ENCODE measurements at places on chromosomes 12 and 14.
A peak's percentile ranks its signal among the peaks of the same experiment; 100 is the strongest.

DNA sequence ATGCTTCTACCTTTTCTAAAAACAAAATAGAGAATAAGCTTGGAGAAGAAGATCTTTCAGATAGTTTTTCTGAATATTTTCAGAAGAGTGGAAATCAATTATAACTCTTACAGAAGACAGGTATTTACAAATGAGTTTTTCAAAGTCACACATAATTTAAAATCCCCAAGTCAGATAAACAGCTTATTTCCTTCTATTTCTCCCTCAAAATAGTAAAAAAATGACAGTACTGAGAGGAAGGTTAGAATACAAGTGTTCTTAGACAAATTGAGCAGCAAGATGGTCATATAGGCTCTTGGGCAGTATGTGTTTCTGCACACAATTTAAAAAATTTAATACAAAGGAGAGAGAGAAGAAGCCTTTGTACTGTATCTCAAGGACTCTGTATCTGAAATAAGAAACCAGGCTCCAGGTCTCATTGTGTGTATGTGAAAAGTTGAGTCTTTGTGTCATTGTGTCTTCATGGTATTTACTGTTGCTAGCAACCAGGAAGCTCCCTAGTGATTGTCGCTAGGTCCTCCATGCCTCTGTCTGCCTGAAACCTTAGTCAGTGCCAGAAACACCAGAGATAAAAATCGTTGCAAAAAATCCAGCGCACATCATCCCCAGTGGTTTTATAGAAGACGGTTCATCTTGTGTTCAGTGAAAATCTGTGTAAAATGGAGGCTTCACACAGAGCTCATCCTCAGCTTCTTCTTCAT is 12.9 kb upstream of the TUBA1A start:
- peak; percentile 43 for DNase-seq

- DNase-seq, result no peak
These were observed 457.6 kb downstream of the EGLN3 start for GRCh38 chr14:33493266-33493665.

- no peak for DNase-seq
These were observed 132.1 kb downstream of the SAMD4A start for GRCh38 chr14:54698966-54699530.

DNA sequence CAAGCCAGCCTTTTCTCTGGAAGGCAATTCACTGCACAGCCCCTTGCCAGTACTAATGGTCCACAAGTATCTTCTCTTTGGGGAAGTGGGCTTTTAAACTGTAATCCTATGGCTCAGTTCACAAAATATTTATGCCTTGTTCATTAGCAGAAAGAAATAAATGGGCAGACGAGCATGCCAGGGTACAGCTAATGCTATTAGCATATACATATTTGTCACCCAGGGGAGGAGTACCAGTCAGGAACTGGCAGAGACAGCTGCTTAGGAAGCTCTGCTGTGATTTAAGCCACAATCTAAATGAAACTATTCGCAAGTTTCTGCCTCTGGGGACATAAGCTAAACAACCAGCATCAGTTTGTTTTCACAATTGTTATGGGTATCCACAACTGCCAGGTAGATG is 113.4 kb upstream of the CCDC198 start:
- DNase-seq, result no peak

DNA sequence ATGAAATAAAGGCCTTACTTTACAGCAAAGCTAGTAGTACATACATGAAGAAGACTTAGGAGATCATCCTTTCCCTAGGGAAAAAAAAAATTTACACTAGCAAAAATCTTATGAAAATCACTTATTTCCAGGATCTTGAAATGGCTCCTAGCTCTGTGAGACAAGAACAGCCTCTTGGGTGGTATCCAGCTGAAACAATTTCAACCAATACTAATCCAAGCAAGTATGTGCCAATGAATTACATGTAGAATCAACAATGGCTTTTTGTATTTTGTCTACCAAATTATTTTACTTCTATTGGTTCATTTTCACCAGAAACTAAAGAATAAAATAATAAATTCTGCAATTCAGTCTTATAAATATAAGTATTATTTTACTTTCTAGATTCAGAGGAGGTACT is 2.7 kb upstream of the SLCO1A2 start:
- DNase-seq, result no peak

GRCh38 chr12:97767347-97767746 is 304.7 kb downstream of the RMST start:
- DNase-seq, result no peak

DNA sequence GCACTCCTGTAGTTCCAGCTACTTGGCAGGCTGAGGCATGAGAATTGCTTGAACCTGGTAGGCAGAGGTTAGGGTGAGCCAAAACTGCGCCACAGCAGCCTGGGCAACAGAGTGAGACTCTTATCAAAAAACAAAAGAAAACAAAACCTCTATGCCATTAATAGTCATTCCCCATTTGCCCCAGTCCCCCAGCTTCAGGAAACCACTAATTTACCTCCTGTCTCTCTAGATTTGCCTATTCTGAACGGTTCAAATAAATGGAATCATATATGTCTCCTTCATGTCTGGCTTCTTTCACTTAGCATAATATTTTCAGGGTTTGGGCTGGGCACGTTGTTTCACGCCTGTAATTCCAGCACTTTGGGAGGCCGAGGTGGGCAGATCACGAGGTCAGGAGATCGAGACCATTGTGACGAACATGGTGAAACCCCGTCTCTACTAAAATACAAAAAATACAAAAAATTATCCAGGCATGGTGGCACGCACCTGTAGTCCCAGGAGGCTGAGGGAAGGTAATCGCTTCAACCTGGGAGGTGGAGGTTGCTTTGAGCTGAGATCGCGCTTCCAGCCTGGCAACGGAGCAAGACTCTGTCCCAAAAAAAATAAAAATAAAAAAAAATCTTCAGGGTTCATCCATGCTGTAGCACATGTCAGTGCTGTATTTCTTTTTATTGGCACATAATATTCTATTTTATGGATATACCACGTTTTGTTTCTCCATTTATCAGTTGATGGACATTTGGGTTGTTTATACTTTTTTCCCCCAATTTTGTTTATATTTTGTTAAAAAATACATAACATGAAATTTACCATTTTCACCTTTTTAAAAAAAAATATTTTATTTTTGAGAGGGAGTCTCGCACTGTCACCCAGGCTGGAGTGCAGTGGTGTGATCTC is 31.9 kb downstream of the KNTC1 start:
- DNase-seq, result no peak

DNA sequence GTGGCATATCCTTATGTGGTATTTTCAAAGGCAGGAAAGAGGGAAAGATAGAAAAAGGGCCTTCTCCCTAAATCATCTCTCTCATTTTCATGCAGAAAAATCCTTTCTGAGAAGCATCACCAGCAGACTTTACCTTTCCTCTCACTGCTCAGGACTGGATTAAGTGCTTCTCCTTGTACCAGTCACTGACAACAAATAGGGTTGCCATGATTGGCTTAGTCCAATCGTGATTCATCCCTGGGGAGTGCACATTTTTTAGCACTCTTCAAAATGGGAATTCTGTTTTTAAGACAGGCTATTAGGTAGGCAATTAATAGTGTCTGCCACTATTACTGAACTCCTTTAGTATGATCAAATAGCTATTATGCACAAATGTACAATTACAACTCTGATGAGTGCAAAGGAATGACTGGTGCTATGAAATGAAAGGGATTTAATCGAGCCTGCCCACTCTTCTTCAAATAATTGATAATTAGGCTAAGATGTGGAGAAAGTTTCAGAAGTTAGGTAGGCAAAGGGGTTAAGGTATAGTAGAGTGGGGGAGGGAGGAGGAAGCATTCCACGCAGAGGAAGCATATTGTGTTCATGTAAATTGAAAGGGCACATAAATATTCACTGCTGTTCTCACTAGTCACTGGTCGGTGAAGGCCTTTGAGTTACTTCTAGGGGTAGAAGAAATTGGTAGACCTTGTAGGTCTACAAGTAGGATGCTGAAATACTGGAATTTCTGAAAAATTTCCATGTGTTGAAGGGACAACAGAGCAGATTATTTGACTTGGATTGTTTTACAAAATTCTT is 84.0 kb downstream of the MSRB3 start:
- no peak for DNase-seq

GRCh38 chr12:62670986-62671720 is 204.5 kb downstream of the MON2 start:
- no peak for DNase-seq

DNA sequence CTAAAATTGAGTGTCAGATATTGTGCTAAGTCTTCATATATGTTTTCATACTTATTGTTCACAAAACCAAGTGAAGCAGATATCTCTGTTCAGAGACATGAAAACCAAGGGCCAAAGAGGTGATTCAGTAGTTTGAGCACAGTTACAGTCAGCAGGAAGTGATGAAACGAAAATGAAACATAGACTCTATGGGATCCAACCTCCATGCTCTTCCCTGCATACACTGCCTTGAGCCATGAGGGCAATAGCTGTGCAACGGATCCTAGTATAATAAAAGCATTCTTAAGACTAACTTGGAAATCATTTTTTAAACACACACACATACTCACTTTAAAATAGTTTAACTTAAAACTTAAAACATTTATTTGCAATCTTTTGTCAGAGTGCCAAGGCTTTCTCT is 27.9 kb downstream of the ESR2 start:
- no peak for DNase-seq

DNA sequence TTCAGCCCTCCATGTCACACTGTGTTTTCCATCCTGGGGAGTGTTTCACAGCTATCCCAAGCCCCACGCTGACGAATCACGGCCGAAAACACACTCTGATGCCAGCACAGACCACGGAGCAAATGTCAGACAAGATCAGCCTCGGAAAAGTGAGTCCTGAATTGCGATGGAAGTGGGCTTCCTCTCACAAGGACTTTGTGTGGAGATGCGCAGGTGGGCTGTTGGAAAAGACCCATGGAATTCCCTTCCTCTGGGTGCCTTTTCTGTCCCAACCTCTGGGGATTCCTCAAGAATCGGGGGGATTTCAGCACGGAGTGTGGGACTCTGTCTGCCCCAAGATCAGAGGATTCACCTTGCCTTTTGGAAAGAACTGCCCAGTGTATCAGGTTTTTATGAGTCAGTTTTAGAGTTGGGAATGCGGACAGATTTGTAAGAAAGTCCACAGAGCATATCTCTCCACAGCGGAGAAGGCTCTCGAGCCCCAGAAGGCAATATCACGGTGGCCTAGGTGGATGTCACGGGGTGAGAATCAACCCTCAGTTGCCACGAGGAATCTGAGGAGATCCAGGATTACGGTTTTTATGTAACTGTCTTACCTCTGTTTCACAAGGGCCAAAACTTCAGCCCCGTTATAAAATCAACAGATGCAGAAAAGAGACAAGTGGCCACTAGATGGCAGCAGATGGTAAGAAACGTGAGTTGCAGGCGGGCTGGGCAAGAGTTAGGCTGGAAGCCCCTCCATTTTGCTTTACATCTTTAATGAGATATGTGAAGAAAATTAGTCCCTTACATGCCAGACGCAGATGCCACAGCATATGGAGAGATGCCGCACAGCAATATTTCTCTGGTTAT is 201.9 kb downstream of the DAD1 start:
- DNase-seq, result peak; percentile 64

GRCh38 chr12:6370994-6371754 is 4.2 kb downstream of the SCNN1A start:
- DNase-seq, result no peak

DNA sequence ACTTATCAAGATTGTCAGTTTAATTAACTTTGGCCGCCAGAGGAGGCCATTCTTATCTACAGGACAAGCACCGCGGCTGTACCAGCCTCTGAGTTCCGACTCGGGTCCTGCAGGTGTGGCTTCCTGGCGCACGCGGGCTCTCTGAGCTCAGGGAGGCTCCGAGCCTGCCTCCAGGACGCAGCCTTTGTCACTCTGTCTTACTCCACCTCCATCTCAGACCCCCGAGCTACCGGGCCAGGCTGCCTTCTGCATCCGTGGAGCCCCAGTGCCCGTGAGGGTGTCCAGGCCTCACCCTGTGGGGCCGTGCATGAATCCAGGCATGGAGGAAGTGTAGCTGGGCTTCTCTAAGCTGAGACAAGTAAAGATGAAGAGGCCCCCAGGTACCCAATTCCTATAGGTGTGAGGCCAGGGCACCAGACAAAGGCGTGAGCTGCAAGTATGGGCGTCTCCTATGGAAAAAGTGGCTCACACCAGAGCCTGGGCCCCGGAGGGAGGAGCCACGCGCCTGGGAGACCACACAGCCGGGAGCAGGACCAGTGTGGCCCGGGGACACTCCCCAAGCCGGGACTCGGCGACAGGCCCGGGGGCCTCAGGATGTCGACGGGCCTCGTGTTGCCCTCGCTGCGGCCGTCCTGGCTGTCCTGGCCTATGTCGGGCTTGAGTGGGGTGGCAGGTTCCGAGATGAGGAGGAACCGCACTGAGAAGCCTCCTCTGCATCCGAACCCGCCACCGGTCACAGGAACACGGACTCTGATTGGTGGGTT is 42.8 kb downstream of the NOC4L start:
- DNase-seq, result no peak

DNA sequence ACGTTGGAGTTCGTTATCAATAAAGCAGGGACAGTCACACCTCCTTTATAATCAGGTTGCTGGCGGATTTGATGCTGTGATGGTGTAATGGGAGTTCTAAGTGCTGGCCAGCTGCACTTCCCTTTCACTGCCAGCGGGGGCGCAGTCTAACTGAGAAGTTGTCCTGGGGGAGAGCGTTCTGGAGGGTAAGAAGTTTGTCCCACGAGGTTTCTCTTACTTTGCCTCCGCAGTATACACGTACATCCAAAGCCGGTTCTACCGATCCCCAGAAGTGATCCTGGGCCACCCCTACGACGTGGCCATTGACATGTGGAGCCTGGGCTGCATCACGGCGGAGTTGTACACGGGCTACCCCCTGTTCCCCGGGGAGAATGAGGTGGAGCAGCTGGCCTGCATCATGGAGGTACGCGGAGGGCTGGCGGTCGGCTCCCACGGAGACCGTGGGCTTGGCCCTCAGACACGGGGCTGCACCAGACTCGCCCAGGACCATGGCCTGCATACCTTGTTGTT is 42.7 kb downstream of the DYRK4 start:
- DNase-seq, result peak; percentile 80

GRCh38 chr12:130709971-130710732 is 5.9 kb downstream of the RIMBP2 start:
- DNase-seq, result no peak

DNA sequence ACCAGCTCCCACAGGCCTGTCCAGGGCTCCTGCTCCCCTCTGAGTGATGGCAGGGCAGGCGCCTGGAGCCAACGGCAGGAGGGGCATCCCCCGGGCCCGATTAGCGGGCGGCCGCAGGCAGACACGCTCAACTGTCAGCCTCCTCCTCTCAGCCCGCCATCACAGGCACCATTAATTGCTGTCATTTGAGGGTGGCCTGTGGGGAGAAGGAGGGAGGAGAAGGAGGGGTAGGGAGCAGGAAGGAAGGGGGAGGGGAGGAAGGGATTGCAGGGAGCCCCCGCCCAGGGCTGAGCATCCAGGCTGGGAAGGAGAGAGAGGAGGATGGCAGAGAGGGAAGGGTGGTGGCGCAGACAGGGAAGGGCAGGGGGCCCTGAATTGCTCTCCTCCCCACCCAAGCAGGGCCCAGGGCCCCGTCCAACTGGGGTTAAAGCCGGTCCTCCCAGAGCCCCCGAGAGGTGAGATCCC is 36.1 kb downstream of the NCOR2 start:
- no peak for DNase-seq
